ENCODE measurements at places on chromosomes 6 and 20.

- DNase-seq, result no peak
These were observed 47.6 kb upstream of the MYL9 start for GRCh38 chr20:36493801-36494114.

GRCh38 chr6:33933101-33933500 lies 129.3 kb upstream of the MLN start:
- DNase-seq, result no peak

- DNase-seq, result peak; percentile 38
These were observed 15.9 kb upstream of the PEDS1 start for GRCh38 chr20:50169329-50169823.

DNA sequence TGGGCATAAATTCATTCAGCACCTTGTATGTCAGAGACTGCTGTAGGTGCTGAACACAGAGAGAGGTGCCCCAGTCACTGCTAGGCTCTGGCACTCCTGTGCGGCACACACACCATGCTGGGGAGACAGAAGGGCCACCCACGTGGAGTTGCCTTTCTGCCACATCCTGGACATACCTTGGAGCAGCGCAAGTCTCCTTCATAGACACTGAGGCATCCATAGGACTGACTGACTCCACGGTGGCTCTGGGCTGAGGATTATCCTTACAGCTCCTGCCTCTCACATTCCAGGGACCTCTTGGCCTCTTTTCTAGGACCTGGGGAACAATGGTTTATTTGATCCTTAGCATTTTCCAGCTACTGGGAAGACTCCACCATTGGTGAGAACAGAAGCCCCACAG lies 26.0 kb upstream of the SLC22A23 start:
- no peak for DNase-seq

- DNase-seq, result no peak
These were observed 243.8 kb upstream of the PMEPA1 start for GRCh38 chr20:57953638-57954037.

GRCh38 chr20:37226889-37227288 lies 34.7 kb downstream of the GHRH start:
- no peak for DNase-seq

GRCh38 chr6:38912378-38912777 lies 136.2 kb upstream of the GLP1R start:
- no peak for DNase-seq

DNA sequence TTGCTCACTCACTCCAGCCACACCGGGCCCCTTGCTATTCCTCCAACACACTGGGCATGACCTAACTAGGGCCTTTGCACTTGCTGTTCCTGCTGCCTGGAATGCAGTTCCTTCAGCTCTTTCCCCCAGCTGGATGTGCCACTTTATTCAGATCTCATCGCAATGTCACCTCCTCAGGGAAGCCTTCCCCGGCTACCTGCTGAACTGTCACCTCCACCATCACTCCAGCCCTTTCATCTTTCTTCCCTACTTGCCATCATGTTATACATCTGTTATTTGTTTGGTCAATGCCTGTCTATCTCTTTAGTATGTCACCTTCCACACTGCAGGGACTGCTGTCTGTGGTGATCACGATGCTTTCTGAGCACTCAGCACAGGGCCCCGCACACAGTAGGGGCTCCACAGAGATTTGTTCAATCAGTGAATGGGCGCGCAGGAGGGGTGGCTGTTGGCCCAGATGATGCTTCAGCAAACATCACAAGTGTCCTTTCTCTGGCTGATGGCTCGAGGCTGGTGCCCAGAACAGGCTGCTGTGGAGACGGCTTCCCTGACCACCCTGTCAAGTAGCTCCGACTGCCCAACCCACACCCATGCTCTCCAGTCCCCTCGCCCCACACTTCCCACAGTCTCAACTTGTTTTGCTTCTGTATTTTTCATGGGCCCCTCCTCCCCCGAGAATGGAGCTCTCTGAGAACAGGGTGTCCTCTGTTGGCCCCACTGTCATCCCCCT lies 31.8 kb downstream of the CEBPB start:
- DNase-seq, result no peak

- DNase-seq, result no peak
These were observed 334.5 kb upstream of the NT5E start for GRCh38 chr6:85115376-85115775.

DNA sequence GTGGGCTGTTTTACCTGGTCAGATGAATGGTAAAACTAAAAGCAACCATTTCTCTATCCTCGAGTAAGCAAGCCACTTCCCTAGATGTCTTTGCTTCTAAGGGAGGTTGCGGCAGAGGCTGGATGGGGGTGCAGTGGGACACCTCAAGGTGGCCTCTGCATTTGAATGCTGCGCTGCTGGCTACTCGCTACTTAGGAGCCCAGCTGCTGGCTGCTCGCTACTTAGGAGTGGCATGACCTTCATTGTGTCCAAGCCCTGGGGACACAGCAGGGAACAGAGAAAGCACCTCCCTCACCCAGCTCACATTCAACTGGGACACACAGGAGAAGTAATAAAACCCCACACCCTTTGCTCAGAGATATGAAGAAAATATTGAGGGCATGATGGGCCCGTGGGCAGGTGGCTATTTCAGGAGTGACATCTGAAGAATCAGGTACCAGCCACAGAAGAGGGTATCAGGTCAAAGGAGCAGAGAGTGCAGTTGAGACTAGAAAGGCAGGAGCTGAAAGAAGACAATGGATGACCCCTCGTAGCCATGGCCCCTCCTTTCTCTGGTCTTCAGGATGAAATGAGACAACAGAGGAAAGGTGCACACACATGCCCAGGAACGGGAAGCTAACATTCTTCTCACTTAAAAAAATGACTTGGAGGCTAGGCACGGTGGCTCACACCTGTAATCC lies 149.4 kb downstream of the ZMYND8 start:
- no peak for DNase-seq

- DNase-seq, result no peak
These were observed 610.5 kb downstream of the UTRN start for GRCh38 chr6:144895313-144896278.

- no peak for DNase-seq
These were observed 97.3 kb downstream of the GRIK2 start for GRCh38 chr6:101490857-101491256.

- DNase-seq, result no peak
These were observed 54.5 kb downstream of the TRMT11 start for GRCh38 chr6:126040826-126041225.
